D721Med (cell line): ENCODE measurements at places on chromosomes 13 and 19.
A peak's percentile ranks its signal among the peaks of the same experiment; 100 is the strongest.

DNA sequence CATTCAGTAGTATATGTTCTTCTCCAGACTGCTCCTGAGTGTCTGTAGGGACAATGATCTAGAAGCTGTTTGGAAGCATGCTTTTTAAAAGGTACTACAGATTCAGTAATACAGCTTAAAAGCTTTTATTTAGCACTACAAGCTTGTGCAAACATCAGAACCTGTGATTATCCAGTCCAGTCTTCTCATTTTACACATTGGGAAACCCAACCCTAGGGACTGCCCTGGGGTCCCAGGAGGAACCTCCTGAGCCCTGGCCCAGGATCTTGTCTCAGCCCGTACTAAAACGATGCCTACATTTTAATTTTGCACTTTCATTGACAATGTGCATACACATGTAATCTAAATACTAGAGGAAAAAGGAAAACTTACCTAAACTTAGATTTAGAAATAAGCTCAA, 12.5 kb downstream of the DOCK9 start:
- DNase-seq, result no peak

DNA sequence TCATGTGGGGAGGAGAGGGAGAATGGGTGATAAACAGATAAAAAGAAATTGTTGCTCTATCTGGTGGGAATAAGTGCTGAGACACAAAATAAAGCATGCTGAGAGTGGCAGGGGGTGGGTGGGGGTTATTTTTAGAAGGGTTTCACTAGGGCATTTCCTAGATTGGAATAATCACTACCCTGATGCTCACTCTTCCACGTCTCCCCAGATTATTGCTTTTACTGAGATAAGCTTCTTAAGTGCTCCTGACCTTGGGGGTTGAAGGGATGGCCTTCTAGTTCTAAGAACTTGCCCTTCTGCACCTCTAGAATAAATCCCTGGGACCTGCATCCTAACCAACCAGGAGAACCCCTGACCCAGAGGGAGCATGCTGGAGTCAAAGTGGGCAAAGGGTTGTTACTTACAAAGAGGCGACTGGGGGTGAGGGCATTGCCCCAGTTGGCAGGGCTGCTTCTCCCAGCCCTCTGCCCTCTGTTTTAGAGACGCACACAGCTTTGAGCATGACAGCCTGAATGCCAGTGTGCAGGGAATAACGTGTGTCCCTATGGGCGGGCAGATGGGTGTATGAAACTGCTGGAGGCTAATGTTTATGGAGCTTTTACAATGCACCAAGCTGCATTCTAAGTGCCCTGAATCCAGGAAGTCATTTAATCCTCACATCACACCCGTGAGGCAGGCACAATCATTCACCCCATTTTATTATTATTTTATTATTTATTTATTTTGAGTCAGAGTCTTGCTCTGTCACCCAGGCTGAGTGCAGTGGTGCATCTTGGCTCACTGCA, 743 bp downstream of the RDH8 start:
- DNase-seq, result peak; percentile 72

- no peak for DNase-seq
Measured at GRCh38 chr19:39833160-39833463, 850 bp downstream of the DYRK1B start.

DNA sequence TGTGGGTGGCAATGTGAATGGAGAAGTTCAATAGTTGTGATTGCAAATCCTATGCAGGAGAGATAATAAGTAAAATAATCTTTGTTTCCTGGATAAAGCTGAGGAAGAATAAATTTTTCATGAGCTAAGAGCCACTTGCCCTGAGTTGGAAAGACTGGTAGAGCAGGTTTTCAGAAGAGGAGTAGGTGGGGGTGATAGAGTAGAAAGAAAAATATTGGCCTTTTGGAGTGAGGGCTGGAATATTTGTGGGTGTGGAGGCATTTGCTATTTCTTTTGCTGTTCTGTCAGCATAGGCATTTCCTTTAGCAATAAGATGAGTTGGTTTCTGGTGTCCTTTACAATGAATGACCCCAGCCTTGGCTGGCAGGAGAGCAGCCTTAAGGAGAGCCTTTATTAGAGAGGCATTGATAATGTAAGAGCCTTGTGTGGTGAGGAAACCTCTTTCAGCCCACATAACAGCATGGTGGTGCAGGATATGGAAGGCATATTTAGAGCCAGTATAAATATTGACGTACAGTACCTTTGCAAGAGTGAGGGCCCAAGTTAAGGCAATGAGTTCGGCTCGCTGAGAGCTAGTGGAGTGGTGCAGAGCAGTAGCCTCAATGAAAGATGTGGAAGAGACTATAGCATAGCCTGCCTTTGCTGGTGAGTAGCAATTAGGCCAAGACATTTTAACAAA, 11.6 kb upstream of the ZNF431 start:
- DNase-seq, result no peak

DNA sequence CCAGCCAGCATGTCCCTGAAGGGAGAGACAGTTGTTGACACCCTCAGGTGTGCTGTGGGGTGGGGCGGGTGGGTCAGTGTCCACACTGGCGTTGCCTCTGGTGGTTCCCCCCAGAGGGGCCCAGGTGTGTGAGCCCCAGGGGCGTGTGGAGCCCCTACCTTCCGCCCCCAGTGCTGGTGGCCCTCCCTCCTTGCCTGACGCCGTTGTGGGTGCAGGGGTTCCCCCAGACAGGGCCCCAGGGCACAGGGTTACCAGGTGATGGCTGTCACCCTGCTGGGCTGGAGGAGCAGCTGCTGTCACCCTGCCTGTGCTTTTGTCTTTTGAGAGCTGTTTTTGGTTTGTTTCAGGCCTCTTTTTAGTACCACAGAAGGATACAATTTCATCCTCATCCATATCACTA, 27.2 kb downstream of the ATP4B start:
- no peak for DNase-seq

GRCh38 chr13:39779337-39780265, 124.1 kb downstream of the COG6 start:
- no peak for DNase-seq

- DNase-seq, result no peak
Measured at GRCh38 chr19:48714759-48715675, 4.5 kb downstream of the MAMSTR start.

- DNase-seq, result no peak
Measured at GRCh38 chr13:30307971-30308290, 580 bp upstream of the KATNAL1 start.

DNA sequence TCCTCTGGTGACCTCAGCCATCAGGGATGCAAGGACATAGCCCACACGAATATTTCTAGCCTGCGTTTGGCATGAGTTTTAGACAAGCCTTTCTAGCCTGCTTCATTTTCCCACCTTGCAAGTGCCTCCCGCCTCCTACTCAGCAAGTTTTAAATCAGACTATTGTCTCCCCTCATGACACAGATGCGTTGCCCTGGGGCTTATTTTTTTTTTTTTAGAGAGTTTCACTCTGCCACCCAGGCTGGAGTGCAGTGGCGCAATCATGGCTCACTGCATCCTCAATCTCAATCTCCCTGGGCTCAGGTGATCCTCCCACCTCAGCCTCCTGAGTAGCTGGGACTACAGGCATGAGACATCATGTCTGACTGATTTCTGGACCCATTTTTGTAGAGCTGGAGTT, 14.6 kb downstream of the GJB2 start:
- no peak for DNase-seq

- DNase-seq, result no peak
Measured at GRCh38 chr13:35479038-35479492, 2.6 kb upstream of the MAB21L1 start.

GRCh38 chr13:24063281-24063877, 97.1 kb upstream of the SPATA13 start:
- DNase-seq, result no peak

DNA sequence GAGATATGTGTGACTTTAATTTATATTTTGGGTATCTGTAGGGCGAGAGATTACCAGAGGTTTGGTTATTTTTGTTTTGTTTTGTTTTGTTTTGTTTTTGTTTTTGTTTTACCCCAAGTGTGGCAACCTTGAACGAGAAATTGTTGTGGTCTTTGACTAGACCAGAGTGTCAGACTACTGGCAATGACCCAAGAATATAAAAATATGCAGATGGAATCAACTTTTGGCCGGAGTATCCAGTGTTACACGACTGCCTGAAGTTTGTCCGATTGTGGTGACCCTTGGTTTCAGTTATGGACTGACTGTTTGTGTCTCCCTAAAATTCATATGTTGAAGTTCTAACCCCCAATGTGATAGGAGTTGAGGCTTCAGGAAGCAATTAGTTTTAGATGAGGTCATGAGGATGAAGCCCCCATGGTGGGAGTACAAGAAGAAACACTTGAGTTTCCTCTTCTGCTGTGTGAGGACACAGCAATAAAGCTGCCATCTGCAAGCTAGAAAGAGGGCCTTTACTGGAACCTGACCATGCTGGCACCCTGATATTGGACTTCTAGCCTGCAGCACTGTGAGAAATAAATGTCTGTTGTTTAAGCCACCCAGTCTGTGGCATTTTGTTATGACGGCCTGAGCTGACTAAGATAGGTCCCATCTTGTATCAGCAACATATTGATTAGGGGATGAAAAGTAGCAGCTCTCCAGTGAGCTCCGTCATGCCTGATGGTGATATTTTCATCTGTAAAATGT, 261.7 kb downstream of the MTUS2 start:
- DNase-seq, result no peak

- no peak for DNase-seq
Measured at GRCh38 chr13:101474419-101474957, 22.0 kb downstream of the ITGBL1 start.

- DNase-seq, result no peak
Measured at GRCh38 chr19:51019544-51019925, at the start of gene KLK10. Gene KLK10 (minus strand): TSS chr19:51019709. CDS start chr19:51019130, 579 bp downstream.

DNA sequence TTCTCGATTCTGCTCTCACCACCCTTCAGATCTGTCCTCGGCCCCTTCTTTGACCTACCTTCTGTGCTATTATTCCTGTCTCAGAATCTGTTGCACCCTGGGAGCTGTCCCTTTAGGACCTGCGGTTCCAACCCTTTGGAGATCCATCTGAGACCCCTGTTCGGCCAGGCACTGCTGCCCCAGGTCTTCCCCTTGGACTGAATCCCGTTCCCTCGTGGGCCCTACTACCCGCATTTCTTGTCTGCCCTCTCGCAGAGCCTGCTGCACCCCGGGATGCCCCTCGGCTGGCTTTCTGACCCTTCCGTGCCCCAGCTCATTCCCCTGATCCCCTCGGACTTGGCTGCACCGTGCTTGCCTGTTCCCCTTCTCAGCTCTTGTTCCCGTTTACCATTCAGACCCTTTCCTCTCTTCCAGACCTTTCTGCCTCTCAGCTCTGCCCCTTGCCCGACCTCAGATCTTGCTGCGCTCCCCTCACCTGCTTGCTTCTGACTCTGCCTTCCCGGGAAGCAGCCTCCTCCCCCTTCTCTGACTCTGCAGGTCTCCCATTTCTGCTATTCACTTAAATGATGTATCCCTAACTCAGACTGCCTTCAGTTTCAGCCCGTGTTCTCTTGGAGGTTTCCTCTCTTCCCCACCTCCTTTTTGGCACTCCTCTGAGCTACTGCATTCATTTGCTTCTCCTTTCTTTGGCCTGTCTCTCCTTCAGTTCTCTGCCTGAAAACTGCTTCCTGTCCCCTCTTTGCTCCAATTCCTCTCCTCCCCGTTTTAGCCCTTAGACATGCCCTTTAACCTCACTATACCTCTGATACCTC, 1.1 kb downstream of the ARHGAP35 start:
- no peak for DNase-seq

DNA sequence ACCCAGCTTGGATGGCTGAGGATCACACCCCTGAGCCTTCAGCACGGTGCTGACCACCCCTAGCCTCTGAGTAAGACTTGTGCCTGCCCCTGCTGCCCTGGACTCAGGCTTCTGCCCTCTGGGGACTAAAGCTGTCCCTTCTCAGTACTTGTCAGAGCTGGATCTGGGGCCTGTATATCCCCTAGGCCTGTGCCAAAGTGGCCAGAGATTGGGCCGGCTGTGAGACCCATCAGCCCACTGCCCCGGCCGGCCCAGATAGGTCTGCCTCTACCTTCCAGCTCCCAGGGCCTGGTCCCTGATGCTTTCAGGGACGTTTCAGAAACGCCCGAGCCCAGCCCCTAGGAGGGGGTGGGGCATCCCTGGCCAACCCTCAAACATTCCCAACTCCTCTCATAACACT, 137.8 kb downstream of the ZDHHC20 start:
- no peak for DNase-seq

DNA sequence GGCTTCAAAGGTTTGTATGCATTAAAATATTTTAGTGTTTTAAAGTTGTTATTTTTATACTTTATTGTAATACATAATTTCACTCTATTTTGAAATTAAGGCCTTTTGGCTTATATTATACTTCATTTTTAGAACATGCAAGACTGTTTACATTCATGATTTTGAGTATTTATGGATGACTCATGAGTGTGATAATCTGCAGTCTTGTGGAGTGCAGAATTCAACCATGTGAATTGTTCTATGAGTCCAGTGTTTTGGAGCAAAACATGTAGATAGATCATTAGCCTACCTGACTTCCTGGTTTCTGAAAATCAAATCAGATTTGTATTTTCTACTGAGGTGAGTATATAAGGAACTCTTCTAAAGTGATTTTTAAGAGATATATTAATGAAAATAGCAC, 241.8 kb downstream of the PCCA start:
- DNase-seq, result no peak

DNA sequence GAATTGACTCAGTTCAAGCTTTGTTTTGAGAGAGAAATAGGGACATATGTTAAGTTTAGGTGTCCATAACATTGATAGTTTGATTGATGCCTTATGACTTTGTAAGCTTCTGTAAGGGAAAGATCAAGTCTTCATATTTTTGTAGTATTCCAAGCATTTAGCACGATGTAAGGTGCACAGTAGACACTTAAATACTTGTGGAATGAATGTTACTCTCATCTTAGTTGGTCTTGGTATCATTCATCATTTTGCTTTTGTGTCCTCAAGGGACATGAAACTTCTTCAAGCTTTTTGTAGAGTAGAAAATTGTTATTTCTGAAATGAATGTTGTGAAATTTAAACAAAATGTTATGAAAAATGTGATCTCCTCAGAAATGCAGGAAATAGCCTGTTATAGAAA, 10.1 kb downstream of the TDRD3 start:
- no peak for DNase-seq

GRCh38 chr19:39405958-39406655, 540 bp upstream of the ZFP36 start:
- no peak for DNase-seq

- no peak for DNase-seq
Measured at GRCh38 chr13:92833071-92833470, 393.5 kb upstream of the GPC6 start.

GRCh38 chr13:48808683-48809082, 155.0 kb downstream of the CYSLTR2 start:
- DNase-seq, result no peak

- DNase-seq, result no peak
Measured at GRCh38 chr13:106462710-106463109, 72.8 kb downstream of the EFNB2 start.

GRCh38 chr19:19160461-19161035, 9.5 kb downstream of the MEF2B start:
- DNase-seq, result no peak
